ENCODE measurements at places on chromosomes 3 and 15.

DNA sequence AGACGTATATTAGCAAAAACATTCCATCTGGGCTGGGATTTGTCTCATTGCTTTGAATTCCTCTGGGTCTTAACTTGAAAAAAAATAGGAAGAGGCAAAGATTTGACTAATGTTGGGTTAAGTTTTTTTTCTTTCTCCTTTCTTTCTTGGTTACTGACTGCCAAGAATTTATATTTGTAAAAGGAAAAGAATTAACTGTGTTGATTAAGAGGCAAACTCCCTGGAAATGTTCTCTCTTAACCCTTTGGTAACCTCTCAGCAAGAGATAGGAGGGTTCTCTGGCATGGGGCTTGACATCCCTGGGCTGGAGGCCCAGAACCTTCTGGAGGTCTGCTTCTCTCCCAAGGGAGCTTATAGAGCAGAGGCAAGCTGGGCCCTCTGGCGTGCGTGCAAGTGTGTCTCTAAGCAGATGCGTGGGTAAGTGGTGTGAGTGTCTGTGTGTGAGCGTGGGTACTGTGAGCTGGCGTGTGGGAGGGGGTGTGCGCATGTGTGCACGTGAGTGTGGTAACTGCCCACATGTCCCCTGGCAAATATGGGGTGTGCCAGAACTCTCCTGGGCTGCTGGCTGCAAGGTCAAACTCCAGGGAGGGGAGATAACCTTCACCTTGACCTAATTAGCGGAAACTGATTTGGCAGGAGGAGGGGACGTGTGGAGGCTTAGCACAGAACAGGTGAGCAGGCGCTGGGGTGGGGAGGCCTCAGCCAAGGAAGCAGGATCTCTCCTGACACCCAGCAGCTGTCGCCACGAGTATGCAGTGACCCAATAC lies 49.4 kb upstream of the MAGEF1 start:
- no peak for DNase-seq

GRCh38 chr3:138034918-138035317 lies 25.0 kb downstream of the CLDN18 start:
- DNase-seq, result no peak

- no peak for DNase-seq
Measured at GRCh38 chr15:32786906-32787305, 69.1 kb downstream of the GREM1 start.

- DNase-seq, result no peak
Measured at GRCh38 chr15:84570164-84570735, 30.6 kb upstream of the ZSCAN2 start.

- no peak for DNase-seq
Measured at GRCh38 chr3:71478568-71478967, 105.0 kb downstream of the FOXP1 start.

- no peak for DNase-seq
Measured at GRCh38 chr15:95287720-95288103, 1042.8 kb upstream of the NR2F2 start.

DNA sequence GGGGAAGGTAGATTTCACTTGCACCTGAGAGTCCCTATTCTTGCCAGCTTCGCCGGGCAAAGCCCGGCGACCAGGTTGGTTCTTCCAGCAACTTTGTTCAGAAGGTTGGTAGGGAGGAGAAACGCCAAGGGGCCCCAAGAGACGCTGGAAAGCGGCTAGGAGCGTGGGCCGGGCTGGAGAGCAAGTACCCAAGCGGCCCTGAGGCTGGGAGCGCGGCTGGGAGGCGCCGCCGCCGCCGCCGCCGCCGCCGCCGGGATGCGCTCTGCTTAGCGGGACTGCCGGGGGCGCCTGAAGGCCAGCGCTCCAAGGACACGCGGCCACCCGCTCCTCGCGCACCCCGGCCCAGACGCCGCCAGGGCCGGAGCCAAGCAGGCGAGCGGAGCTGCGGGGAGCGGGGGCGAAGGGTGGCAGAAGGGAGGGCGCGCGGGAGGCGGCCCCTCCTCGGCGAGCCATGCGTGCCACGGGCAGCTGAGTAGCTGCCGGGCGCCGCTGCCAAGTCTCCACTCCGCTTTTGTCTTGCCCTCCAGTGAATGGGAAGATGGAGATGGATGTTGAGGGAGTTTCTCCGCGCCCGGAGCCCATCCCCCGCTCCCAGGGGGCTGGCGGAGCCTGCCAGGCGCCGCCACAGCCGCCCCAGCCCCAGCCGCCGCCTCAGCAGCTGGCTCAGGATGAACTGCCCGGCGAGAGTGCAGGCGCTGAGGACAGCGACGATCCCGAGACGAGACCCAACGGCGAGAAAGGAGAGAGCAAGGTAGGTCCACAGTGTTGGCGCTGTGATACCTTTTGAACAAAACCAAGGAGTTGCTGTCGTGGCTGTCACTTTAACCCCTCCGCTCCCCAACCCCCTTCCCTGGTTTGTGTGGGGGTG lies 227.4 kb upstream of the AZI2 start:
- DNase-seq, result no peak

DNA sequence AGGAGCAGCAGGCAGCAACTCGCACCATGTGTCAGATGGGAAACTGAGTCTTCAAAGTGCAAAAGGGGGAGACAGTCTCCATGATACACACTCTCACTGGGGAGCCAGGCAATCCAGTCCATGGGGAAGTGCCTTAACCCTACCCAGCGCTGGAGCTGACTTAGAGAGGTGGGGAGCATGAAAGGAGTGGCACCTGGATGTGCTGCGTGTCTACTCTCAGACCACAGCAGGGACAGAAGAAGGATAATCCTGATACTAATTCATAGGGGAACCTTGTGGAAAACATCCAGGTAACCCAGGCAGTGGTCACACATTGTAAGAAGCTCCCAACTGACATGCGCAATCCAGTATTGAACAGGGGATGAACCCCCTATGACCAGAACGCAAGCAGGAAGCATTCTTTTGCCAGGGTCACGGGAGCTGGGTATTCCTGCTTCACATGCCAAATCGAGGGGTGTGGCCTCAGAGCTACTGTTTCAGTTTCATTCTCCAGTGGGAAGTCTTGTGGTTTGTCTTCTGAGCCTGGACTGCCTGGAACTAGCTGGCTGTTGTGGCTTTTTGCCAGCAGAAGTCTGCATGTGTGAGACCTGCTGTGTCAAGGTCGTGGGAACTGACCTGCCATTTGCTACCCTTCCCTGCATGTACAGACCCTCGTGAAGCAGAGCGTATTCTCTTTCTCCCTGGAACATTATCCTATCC lies 367.6 kb upstream of the NDN start:
- no peak for DNase-seq

DNA sequence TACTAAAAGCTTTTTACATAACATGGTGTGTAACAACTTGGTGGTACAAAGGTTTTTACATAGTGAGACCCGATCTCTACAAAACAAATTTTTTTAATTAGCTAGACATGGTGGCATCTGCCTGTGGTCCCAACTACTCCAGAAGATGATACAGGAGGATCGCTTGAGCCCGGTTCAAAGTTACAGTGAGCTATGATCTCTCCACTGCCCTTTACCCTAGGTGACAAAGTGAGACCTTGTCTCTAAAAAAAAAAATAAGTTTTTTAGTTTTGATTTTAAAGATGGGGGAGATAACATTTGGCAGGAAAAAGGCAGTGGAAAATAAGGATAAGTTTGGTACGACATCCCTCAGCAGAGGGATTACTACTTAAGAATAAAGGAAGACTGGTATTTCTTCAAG lies 5.9 kb downstream of the FAM162A start:
- no peak for DNase-seq

GRCh38 chr3:11954312-11954934 lies 49.8 kb upstream of the SYN2 start:
- no peak for DNase-seq

DNA sequence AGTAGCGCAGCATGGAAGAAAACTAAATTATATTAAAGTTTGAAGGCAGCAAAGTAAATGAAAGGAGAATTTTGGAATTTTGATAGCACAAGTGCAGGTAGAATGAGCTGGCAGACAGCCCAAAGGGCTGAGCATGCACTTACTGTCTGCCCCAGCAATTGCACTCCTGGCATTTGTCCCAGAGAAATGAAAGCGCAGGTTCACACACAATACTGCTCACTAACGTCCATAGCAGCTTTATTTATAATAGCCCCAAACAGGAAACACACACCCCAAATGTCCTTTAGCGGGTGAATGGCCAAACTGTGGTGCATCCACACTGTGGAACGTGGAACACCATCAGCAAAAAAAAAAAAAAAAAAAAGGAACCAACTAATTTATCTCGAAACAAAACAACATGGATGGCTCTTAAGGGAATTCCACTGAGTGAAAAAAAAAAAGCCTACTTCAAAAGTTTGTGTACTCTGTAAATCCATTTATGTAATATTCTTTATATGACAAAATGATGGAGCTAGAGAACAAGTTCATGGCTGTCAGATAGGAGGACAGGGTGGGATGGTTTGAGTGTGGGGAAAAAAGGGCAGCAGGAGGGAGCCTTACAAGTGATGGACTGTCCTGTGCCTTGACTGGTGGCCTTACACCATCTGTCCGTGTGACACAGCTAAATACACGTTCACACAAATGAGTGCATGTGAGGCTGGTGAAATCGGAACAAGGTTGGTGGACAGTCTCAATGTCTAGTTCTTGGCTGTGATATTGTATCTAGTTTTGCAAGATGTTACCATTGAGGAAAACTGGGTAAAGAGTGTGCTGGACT lies 6.0 kb upstream of the TM2D3 start:
- no peak for DNase-seq

DNA sequence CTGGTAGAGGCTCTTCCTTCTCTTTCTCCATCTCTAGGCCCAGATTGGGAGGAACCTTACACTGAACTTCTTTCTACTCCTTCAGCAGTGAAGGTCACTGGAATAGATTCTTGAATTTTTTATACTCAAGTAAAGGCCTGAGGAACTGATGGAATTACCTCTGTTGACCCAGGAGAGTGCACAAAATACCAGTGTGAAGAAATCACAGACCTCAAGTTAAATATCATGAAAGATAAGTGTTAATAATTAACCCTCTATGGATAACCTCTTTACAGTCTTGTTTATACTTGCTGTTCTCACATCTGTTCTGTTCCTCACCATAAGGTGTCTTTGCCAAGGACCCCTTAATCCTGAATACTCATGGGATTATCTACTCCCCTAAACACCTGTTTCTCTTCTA lies 244.4 kb upstream of the STAC start:
- DNase-seq, result no peak

DNA sequence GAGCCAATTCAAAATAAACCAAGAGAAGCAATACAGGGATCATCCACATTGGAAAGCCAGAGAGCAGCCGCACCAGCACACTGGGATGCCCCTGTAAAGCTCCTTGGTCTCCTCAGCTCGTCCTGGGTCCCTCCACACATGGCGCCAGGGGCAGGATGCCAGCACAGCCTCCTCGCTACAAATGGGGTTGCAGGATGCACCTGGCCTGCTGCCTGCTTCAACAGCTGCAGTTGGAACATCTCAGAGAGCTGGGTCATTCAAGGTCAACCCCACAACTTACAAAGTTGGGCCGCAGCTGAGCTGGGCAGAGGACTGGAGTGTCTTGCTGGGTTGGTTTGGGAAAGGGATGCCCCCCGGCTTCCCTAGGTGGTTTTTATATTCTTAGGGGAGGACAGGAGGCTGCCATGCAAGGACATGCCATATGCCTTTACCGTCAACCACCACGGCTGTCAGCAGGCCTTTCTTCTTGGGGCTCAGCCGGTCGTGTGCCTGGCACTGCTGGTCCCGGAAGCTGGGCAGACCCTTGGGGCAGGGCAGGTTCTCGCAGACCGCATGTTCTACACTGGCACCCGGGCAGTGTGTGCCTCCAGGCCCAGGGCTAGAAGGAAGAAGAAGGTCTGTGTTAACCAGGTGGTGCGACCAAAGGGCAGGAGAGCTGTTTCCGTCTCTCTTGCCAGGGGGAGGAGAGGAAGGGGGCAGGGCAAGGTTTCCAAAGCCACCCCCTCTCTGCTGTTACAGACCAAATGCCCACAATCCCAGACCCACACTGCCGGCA lies 225.2 kb downstream of the ADAMTS17 start:
- no peak for DNase-seq

- DNase-seq, result no peak
Measured at GRCh38 chr3:30872879-30873278, 21.6 kb downstream of the GADL1 start.

- DNase-seq, result no peak
Measured at GRCh38 chr3:75115695-75116094, 501.2 kb upstream of the CNTN3 start.

- DNase-seq, result no peak
Measured at GRCh38 chr3:186857743-186858142, 15.2 kb downstream of the ADIPOQ start.

GRCh38 chr3:119219069-119219468 lies 21.6 kb downstream of the B4GALT4 start:
- peak; percentile 80 for DNase-seq

GRCh38 chr15:80484333-80484864 lies 80.2 kb downstream of the ARNT2 start:
- DNase-seq, result no peak

GRCh38 chr3:23646184-23646920 lies 159.4 kb upstream of the UBE2E1 start:
- DNase-seq, result no peak
